ENCODE measurements at places on chromosomes 7 and 10.

- no peak for DNase-seq
Observed at GRCh38 chr10:46305079-46305818, 18.5 kb downstream of the ANTXRL start.

DNA sequence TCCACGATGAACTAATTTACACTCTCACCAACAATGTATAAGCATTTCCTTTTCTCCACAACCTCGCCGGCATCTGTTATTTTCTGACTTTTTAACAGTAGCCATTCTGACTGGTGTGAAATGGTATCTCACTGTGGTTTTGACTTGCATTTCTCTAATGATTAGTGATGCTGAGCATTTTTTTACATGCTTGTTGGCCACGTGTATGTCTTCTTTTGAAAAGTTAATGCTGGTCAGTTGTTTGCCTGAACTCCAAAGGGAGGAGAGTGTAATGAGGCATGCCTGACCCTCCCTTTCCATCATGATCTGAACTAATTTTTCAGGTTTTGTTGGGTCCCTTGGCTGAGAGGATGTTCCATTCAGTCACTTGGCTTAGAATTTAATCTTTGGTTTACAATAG lies 50.7 kb upstream of the SVIL start:
- DNase-seq = no peak

DNA sequence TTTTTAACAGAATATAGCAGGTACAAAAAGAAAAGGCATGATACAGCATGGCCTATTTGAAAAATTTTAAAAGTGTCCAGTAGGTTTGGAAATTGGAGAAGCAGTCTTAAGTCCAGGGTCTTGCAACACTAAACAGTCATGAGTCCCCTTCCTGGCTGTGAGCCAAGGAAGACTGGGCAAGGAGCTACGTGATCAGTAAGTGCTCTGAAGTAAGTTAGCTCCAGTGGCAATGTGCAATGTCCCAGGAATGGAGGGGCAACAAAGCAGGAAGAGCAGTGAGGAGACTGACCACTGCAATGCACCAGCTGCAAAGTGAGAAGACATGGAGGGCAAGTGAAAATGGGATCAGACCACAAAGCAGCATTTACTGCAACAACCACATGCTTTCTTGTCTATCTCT lies 72.9 kb upstream of the GRID1 start:
- no peak for DNase-seq

GRCh38 chr7:40329601-40330153 lies 194.9 kb downstream of the SUGCT start:
- DNase-seq = peak; percentile 50

DNA sequence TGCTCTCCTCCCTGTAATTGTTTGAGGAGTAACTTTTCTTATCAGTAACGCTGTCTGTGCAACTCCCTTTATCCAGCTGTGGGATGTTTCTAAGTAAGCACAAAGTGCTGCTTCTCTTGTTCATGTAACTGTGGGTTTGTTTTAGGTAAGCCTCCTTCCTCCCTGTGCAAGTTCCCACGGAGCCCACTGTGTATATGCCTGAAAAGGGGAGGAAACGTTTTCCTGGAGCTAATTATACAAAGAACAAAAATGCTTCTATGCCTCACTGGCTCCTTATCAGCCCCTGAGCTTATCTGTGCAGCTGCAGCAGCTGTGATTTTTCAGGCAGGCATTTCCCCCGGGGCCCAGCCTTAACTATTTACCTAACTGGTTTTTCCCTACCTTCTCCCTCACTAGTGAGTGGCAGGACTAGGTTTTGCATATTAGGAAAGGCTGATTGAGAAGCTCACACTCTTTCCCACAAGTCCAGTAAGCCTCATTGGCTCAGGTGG lies 593.4 kb upstream of the GHITM start:
- DNase-seq = no peak

- DNase-seq = no peak
Observed at GRCh38 chr10:80136134-80136571, 3.6 kb downstream of the PLAC9 start.

DNA sequence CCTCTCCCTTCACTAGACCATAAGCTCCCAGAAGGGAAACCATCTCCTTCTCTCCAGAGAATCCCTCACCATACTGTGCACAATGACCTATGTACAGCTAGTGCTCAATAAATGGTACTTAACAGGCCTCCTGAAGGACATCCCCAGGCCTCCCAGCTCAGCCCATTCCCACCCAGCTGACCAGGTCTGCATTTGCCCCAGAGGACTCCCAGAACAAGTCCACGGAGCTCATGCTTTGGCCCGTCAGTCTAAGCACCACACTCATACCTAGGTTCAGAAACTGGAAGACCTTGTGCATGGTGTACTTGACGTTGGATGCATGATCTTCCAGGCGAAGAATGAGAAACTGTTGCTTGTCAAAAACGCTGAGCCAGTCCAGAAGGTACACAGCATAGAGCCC lies 81.3 kb downstream of the CHST15 start:
- no peak for DNase-seq

Measured in GM20000 (cell line).